Activated naive CD4-positive, alpha-beta T cell treated with anti-CD3 and anti-CD28 coated beads for 36 hours (primary cell): ENCODE measurements at places on chromosomes 11 and 22. TPM values are rescaled to one million over a fixed set of nuclear protein-coding genes. Genes with fewer than 3 reads are reported as not detected.

DNA sequence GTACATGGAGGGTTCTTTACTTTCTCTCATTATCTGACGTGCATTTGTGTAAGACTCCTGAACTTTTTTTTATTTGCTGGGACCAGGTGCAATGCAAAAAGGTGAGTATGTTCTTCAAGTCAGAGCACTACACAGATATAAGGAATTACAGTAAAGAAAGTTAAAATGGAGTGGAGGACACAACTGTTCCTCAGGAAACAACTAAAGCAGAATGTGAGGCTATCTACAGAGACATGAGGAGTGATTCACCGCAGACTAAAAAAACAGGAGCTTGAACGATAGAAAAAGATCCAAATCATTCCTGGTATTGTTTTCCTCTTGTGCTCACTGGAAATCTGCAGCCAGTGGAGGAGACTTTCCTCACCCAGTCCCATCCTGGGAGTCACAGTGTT is 106.2 kb downstream of the ABTB2 start:
- DNase-seq: no peak
- no peak overlapping the region for H3K4me3 ChIP-seq
- peaks cover 49% of the 10 kb centered on the region for H3K4me1 ChIP-seq
- H3K27me3 ChIP-seq: peaks cover 12% of the 10 kb centered on the region
- no peaks in the 10 kb centered on the region for H3K36me3 ChIP-seq
- no peak overlapping the region for H3K27ac ChIP-seq

- H3K4me1 ChIP-seq: no peaks in the 10 kb centered on the region
- H3K27me3 ChIP-seq: peaks cover 10% of the 10 kb centered on the region
- no peaks in the 10 kb centered on the region for H3K36me3 ChIP-seq
- H3K27ac ChIP-seq: no peak overlapping the region
Measured at GRCh38 chr11:19802773-19803293, 90.2 kb downstream of the NAV2 start.

GRCh38 chr11:38530226-38530625 is 1932.2 kb upstream of the RAG2 start:
- no peak for DNase-seq
- no peak overlapping the region for H3K4me3 ChIP-seq
- H3K36me3 ChIP-seq: no peaks in the 10 kb centered on the region
- no peaks in the 10 kb centered on the region for H3K4me1 ChIP-seq
- H3K27ac ChIP-seq: no peak overlapping the region

- no peaks in the 10 kb centered on the region for H3K4me1 ChIP-seq
- no peak for DNase-seq
- no peak overlapping the region for H3K4me3 ChIP-seq
Measured at GRCh38 chr11:16874275-16874975, 136.0 kb downstream of the C11orf58 start.

GRCh38 chr11:71338801-71339395 is 86.5 kb upstream of the SHANK2 start:
- no peaks in the 10 kb centered on the region for H3K36me3 ChIP-seq
- H3K4me3 ChIP-seq: no peak overlapping the region
- no peak overlapping the region for H3K27ac ChIP-seq
- peaks cover 5% of the 10 kb centered on the region for H3K27me3 ChIP-seq
- DNase-seq: no peak

DNA sequence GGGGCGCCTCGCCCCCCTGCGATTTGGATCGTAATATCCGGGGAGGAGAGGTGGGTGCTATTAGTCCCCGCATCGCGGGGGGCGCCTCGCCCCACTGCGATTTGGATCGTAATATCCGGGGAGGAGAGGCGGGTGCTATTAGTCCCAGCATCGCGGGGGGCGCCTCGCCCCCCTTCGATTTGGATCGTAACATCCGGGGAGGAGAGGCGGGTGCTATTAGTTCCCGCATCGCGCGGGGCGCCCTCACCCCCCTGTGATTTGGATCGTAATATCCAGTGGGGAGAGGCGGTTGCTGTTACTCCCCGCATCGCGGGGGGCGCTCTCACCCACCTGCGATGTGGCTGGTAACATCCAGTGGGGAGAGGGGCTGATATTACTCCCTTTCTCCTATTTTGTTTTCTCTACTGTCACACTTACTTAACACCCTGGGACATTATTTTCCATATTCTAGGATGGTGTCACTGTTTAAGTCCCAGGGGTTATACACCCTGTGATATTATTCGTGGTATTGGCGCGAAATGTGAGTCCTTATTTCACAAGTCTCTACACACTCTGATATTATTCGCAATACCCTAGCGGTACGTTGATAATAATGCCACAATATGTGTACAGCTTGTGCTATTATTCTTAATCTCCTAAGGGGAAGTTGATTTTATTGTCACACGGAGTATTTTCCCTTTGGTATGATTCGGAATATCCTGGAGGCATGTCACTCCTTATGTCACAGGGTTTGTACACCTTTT is 57.8 kb upstream of the ALDH3B2 start:
- peaks cover 19% of the 10 kb centered on the region for H3K4me1 ChIP-seq
- H3K27ac ChIP-seq: no peak overlapping the region
- H3K27me3 ChIP-seq: peaks cover 16% of the 10 kb centered on the region
- peak; percentile 54 for DNase-seq
- H3K36me3 ChIP-seq: no peaks in the 10 kb centered on the region

- no peaks in the 10 kb centered on the region for H3K27me3 ChIP-seq
- peaks cover 41% of the 10 kb centered on the region for H3K4me1 ChIP-seq
- peaks cover 15% of the 10 kb centered on the region for H3K36me3 ChIP-seq
- H3K4me3 ChIP-seq: peak overlapping the region; percentile 95
- peak overlapping the region; percentile 95 for H3K27ac ChIP-seq
Measured at GRCh38 chr11:83194281-83195142, 1.0 kb downstream of the ANKRD42 start.

DNA sequence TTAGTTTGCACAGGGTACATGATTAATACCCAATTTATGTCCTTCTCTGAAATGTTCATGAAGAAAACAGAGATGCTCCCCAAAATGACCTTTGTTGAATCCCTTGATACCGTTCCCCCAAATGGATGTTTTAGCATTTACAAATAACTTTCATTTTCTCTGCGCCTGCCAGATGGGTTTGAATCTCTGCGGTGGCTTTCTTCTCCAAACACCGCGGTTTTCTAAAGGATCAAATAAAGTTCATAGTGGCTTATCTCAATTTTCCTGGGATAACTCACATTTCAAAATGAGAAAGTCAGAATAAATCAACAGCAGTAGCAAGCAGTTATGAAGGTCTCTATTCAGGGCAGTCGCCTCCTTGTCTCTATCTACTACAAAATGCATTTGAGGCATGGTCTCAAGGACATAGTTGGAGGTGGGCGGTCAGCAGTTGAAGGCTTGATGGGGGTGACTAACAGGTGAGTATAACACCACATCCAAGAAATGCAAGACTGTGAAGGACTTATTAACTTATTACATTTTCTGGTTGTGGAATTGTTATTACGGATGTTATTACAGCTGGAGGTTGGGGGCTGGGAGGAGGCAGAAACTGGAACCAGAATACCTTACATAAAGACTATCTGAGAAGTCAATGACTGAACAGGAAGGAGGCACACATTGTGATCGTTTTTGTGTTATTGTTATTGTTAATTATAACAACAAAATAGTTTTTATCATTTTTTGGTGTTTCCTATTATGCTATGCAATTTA is 1513.3 kb downstream of the FAM181B start:
- no peak for DNase-seq
- no peak overlapping the region for H3K27ac ChIP-seq
- no peaks in the 10 kb centered on the region for H3K36me3 ChIP-seq
- H3K4me1 ChIP-seq: no peaks in the 10 kb centered on the region
- no peaks in the 10 kb centered on the region for H3K27me3 ChIP-seq
- no peak overlapping the region for H3K4me3 ChIP-seq

- no peak overlapping the region for H3K27ac ChIP-seq
- no peaks in the 10 kb centered on the region for H3K4me1 ChIP-seq
- H3K27me3 ChIP-seq: no peaks in the 10 kb centered on the region
- H3K36me3 ChIP-seq: no peaks in the 10 kb centered on the region
- H3K4me3 ChIP-seq: no peak overlapping the region
Measured at GRCh38 chr11:98564233-98564632, 456.5 kb upstream of the CNTN5 start.

The INPP5J gene
- total RNA-seq: 0.12 TPM

The OR2D3 gene
- total RNA-seq: not detected

The PRG3 gene
- total RNA-seq: not detected

The KCNQ1OT1 gene
- 0.20 TPM for total RNA-seq

DNA sequence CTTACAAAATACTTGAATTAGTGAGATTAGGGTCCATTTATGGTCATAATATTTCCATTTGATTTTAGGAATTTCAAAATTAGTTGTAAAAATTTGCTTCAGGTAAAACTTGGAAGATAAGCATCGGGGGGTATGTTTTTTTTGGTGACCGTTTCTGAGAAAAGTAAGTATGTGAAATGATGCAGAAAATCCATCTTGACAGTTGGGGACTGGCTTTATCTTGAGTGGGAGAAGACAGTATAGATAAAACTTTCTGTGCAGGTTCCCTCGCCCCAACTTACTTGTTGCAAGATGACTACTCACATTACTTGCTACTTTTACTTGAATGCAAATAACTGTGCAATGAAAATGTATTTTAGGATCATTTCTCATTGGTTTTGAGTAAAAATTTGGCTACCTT is 49.5 kb downstream of the DNAJC24 start:
- no peaks in the 10 kb centered on the region for H3K4me1 ChIP-seq
- H3K4me3 ChIP-seq: no peak overlapping the region
- no peak for DNase-seq
- H3K36me3 ChIP-seq: peaks cover 4% of the 10 kb centered on the region

DNA sequence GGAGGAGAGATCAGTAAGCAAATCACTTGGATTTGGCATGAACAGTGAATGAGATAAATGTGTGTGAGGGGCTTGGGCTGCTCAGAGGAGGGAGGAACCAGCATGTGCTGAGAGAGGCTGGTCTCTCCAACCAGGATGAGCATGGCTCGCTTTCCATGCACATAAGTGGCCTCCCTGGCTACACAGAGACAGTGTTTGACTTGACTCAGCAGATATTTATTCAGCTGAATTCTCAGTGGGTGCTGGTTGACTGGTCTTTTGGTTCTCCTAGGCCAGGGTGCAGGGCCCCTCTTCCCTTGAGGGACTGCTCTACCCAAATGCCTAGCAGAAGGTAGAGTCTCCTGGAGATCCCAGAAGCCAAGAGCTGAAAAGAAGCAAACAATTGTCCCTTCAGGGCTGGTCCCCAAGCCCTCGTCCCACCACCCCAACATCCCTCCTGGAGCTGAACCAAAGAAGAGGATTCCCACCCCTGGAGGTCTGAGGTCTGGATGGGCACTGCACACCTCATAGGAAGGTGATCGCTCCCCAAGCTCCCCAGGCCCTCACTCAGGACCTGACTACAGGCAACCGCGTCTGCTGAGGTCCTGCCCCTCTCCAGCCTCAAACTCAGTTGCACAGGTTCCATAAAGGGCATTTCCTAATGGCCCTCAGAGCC is 3.3 kb upstream of the TRIM29 start:
- peaks cover 17% of the 10 kb centered on the region for H3K27me3 ChIP-seq
- no peak overlapping the region for H3K27ac ChIP-seq
- H3K4me3 ChIP-seq: no peak overlapping the region
- no peaks in the 10 kb centered on the region for H3K4me1 ChIP-seq
- DNase-seq: no peak
- no peaks in the 10 kb centered on the region for H3K36me3 ChIP-seq

DNA sequence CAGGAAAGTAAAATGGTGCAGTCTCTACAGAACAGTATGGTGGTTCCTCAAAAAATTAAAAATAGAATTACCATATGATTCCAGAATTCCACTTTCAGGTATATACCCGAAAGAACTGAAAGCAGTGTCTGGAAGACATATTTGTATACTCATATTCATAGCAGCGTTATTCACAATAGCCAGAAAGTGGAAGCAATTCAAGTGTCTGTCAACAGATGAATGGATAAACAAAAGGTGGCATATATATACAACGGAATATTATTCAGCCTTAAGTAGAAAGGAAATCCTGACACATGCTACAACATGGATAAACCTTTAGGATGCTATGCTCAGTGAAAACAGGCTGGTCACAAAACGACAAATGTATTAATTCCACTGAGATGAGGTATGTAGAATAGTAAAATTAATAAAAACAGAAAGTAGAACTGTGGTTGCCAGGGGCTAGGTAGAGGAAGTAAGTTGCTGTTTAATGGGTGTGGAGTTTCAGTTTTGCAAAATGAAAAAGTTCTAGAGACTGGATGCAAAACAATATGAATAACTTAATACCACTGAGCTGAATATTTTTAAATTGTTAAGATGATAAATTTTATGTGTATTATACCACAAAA is 14.5 kb downstream of the SAA1 start:
- peaks cover 32% of the 10 kb centered on the region for H3K36me3 ChIP-seq
- no peak overlapping the region for H3K27ac ChIP-seq
- H3K27me3 ChIP-seq: no peaks in the 10 kb centered on the region

GRCh38 chr11:12434325-12434654 is 56.9 kb downstream of the PARVA start:
- H3K27ac ChIP-seq: no peak overlapping the region
- DNase-seq: no peak
- no peak overlapping the region for H3K4me3 ChIP-seq
- H3K27me3 ChIP-seq: no peaks in the 10 kb centered on the region
- no peaks in the 10 kb centered on the region for H3K36me3 ChIP-seq

DNA sequence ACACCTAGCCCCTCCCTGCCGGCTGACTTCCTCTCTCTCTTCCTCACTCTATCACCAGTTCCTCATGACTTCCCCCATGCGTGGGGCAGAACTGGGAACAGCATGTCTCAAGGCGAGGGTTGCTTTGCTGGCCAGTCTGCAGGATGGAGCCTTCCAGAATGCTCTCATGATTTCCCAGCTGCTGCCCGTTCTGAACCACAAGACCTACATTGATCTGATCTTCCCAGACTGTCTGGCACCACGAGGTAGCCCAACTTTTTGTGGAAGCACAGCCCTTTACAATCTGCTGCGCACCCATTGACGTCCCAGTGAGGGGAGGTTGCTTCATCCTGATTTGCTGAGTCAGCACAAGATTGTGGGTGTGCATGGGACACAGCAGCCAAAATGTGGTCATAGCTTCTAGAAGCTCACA is 8.6 kb downstream of the TCN2 start:
- H3K36me3 ChIP-seq: no peaks in the 10 kb centered on the region
- H3K4me1 ChIP-seq: no peaks in the 10 kb centered on the region
- H3K27me3 ChIP-seq: no peaks in the 10 kb centered on the region

The GTSE1 gene
- 39.8 TPM for total RNA-seq

The BTG4 gene
- not detected for total RNA-seq
